ENCODE measurements at places on chromosomes 11 and 22.
A peak's percentile ranks its signal among the peaks of the same experiment; 100 is the strongest.

GRCh38 chr22:24875862-24876506 is 70.0 kb downstream of the SGSM1 start:
- H3K4me1 ChIP-seq: no peaks in the 10 kb centered on the region
- H3K36me3 ChIP-seq: no peaks in the 10 kb centered on the region
- DNase-seq: no peak
- no peaks in the 10 kb centered on the region for H3K27me3 ChIP-seq

DNA sequence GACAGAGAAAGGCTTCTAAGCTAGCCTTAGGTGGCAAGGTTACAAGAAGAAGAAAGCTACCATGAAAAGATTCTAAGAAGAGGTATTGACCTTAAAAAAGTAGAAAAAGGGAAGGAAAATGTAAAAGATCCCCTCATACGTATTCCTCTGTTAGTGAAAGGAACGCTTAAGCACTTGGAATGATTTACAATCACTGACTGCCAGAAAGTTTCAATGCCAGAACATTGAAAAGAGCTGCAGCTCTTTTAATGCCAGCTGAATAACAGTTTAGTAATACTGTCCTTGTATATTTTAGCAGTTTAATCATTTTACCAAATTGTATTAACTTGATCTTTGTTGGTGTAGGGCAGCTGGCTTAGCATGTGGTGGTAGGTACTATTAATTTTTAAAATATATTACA is 650.7 kb downstream of the FAM181B start:
- H3K36me3 ChIP-seq: no peaks in the 10 kb centered on the region
- H3K4me1 ChIP-seq: no peaks in the 10 kb centered on the region
- no peak overlapping the region for H3K27ac ChIP-seq
- no peak for DNase-seq
- H3K4me3 ChIP-seq: no peak overlapping the region
- no peaks in the 10 kb centered on the region for H3K27me3 ChIP-seq

DNA sequence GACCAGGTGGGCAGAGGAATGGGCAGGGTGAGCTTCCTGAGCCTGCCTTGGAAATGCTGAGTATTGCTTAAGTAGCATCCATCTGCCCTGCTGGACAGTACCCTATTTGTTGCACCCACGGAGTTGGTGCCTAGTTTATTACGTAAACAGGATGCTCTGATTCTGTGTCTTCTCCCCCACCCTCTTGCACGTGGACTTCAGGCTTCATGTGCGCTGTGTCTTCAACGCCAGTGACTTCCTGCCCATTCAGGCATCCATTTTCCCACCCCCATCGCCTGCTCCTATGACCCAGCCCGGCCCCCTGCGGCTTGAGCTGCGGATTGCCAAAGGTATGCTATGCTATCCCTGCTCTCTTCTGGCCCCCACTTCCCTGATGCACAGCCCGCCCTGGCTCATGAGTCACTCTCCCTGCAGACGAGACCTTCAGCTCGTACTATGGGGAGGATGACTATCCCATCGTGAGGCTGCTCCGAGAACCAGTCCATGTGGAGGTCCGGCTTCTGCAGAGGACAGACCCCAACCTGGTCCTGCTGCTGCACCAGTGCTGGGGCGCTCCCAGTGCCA is 5.7 kb downstream of the ZP1 start:
- H3K4me3 ChIP-seq: no peak overlapping the region
- H3K36me3 ChIP-seq: no peaks in the 10 kb centered on the region
- H3K27ac ChIP-seq: no peak overlapping the region

DNA sequence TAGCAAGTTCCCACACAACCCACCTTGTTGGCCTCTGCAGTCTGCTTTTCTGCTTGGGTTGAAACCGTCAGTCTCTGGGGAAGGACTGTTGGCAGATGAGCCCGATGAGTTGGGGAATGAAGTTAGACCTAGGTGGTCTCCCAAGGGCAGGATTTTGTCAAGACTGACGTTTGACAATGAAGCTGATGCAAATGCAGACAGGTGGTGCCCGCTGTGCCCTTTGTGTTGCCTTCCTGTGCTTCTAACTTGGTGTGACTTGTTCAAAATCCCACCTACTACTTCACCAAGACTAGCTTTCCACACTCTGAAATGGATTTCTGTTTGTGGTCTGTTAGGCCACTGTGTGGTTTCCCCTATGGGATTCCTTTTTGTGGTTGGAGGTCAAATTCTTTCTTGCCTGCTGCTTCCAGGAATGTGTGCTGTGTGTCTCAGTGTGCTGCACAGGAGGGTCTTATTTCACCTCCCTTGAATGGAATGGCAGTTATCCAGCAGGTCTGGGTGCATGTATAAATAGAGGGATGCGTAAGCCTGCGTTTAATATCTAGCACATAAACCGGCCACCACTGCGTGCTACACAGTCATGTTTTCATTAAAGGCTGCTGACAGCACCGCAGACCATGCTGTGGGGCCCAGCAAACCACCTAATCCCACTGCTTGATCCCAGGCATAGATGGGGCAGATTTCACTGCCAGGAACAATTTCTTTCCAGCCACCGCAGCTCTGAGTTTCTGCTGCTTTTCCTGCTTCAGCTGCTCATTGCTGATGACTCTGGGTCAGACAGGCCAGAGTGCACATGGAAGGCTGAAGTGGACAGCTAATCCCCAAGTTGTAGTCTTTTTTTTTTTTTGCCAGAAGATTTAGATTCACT is 44.8 kb downstream of the ADAMTS8 start:
- no peak overlapping the region for H3K4me3 ChIP-seq
- no peaks in the 10 kb centered on the region for H3K27me3 ChIP-seq
- peaks cover 14% of the 10 kb centered on the region for H3K4me1 ChIP-seq
- H3K27ac ChIP-seq: peak overlapping the region; percentile 52
- no peaks in the 10 kb centered on the region for H3K36me3 ChIP-seq

- H3K4me3 ChIP-seq: no peak overlapping the region
- no peak overlapping the region for H3K27ac ChIP-seq
- H3K4me1 ChIP-seq: peaks cover 28% of the 10 kb centered on the region
- no peaks in the 10 kb centered on the region for H3K36me3 ChIP-seq
Measured at GRCh38 chr11:36360826-36361415, 64.8 kb downstream of the PRR5L start.

- peaks cover 3% of the 10 kb centered on the region for H3K4me1 ChIP-seq
- H3K4me3 ChIP-seq: no peak overlapping the region
- no peak for DNase-seq
- no peak overlapping the region for H3K27ac ChIP-seq
Measured at GRCh38 chr22:22022947-22023534, 40.5 kb upstream of the TOP3B start.

DNA sequence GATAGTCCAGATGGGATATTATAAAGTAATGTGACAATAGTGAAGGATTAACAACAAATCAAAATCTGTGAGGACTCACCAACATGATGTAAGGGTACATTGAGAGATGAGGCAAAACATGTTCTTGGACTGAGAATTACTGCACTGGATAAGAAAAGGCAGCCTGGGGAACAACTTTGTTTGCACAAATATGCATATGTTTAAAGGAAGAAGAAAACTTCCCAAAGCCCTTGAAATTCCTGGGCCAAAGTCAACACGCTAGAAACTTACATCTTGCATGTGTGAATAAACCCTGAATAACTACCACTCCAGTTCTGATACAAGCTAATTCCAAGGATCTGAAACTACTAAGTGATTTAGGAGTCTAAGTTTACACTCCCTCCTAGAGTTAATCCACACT is 1.1 kb downstream of the OR52A5 start:
- no peak overlapping the region for H3K4me3 ChIP-seq
- H3K27me3 ChIP-seq: no peaks in the 10 kb centered on the region
- H3K27ac ChIP-seq: no peak overlapping the region
- no peaks in the 10 kb centered on the region for H3K36me3 ChIP-seq

GRCh38 chr22:44632541-44633396 is 69.2 kb upstream of the PRR5 start:
- H3K4me1 ChIP-seq: no peaks in the 10 kb centered on the region
- H3K27me3 ChIP-seq: no peaks in the 10 kb centered on the region
- no peaks in the 10 kb centered on the region for H3K36me3 ChIP-seq
- no peak for DNase-seq

DNA sequence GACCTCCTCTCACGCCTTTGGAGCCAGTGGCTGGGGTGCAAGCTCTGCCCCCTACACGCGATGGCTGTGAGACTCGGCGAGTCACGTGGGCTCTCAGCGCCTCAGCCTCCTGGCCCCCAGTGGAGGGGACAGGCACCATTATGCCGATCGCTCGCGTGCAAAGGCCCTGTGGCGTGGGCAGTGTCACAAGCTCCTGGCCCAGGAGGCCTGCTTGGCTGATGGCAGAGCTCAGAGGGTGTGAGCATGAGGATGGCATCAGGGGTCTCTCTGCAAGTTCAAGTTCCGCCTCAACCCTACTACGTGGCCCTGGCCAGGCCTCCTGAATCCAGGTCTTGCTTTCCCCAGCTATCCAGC is 90.8 kb upstream of the KCNQ1OT1 start:
- H3K4me3 ChIP-seq: no peak overlapping the region
- DNase-seq: no peak
- no peaks in the 10 kb centered on the region for H3K36me3 ChIP-seq
- H3K4me1 ChIP-seq: peaks cover 8% of the 10 kb centered on the region
- no peak overlapping the region for H3K27ac ChIP-seq

DNA sequence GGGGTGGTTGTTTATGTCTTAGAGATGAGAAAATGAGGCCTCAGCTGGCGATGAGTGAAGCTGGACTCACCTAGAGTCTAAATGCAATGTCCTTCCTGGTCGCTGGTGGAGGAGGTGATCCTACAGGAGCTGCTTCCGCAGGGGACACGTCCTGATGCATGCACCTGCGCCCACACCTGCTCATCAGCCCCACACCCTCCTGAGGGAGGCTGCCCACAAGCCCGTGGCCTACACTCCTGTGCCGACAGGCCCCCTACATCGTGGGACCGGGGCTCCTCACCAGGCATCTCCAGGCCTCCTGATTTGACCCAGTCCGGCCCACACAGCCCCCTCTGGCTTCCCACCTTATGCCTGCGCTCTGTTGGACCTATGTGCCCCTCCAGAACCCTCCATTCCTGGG is 857.2 kb downstream of the TBC1D22A start:
- no peaks in the 10 kb centered on the region for H3K36me3 ChIP-seq
- no peaks in the 10 kb centered on the region for H3K27me3 ChIP-seq
- no peaks in the 10 kb centered on the region for H3K4me1 ChIP-seq
- H3K4me3 ChIP-seq: no peak overlapping the region
- no peak for DNase-seq

DNA sequence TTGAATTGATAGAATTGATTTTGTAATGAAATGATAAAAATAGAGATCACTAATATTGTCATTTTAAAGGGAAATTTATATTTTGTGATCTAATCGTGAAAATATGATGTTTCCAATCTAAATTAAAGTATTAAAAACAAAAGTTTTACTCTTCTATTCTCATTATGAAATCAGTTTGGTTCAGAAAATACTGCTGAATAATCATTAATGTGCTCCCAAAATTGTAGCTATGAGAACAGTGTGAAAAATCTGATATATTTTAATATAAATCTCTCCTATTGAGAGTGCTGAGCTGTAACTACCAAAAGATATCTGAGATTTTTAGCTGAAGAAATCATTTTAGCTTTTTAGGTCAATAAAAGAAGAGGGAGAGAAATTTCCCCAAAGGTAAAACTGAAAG is 287.5 kb upstream of the ANO3 start:
- no peaks in the 10 kb centered on the region for H3K4me1 ChIP-seq
- H3K36me3 ChIP-seq: no peaks in the 10 kb centered on the region
- H3K27me3 ChIP-seq: no peaks in the 10 kb centered on the region
- DNase-seq: no peak
- no peak overlapping the region for H3K27ac ChIP-seq

DNA sequence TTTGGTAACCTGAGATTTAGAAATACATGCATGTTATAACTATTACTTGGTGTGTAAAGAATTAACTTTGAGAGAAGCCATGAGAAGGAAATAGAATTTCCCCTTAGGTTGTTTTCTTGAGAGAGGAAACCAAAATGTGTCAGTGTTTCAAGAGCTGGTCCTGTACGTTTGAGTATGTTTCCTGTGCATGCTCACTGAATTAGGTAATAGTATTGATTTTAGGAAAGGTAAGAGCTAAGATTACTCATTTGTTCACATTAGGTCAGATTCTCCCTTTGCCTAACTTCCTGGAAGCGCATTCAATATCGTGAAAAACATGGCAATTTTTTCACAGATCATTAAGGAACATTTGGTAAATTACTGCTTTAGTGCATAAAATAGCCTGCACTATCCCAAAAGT is 49.3 kb upstream of the RDX start:
- no peaks in the 10 kb centered on the region for H3K27me3 ChIP-seq
- H3K36me3 ChIP-seq: no peaks in the 10 kb centered on the region
- no peak overlapping the region for H3K4me3 ChIP-seq
- H3K4me1 ChIP-seq: peaks cover 23% of the 10 kb centered on the region
- DNase-seq: no peak

DNA sequence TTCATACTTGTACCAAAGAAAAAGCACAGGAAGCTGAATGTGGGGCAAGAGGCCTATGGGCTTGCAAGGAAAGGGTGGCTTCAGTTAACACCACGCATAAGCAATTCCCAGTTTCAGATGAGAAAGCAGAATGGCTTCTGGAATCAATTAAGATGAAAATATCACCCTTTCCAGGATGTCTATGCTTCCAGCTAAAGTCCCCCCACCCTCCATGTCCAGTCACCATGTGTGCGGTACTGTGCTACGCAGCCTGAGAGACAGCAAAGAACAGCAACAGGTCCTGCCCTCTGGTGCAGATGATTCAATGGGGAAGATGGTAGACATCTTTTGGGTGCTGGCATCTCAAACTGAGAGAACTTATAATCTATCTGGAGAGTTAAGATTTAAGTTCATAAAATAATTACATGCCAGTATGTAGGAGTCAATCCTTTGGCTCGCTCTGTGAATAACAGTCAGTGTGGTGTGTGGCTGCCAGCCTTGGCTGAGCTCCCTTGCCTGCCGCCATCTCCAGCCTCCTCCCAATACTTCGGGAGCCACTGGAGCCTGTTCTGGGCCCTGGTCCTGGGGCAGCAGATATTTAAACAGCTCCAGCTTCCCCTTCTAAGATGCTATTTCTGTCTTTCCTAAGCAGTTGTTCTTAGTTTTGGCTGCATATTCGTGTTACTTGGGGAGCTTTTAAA is 44.5 kb downstream of the ME3 start:
- no peaks in the 10 kb centered on the region for H3K27me3 ChIP-seq
- DNase-seq: no peak
- no peak overlapping the region for H3K4me3 ChIP-seq
- no peak overlapping the region for H3K27ac ChIP-seq
- H3K36me3 ChIP-seq: no peaks in the 10 kb centered on the region

GRCh38 chr11:126892756-126893155 is 107.8 kb downstream of the KIRREL3 start:
- H3K27me3 ChIP-seq: no peaks in the 10 kb centered on the region
- no peak overlapping the region for H3K27ac ChIP-seq
- DNase-seq: no peak
- peaks cover 5% of the 10 kb centered on the region for H3K4me1 ChIP-seq
- no peaks in the 10 kb centered on the region for H3K36me3 ChIP-seq
- no peak overlapping the region for H3K4me3 ChIP-seq

- H3K4me3 ChIP-seq: no peak overlapping the region
- no peaks in the 10 kb centered on the region for H3K36me3 ChIP-seq
Measured at GRCh38 chr11:87405356-87405755, 367.6 kb downstream of the TMEM135 start.

All from trophoblast cell (in vitro differentiated cells and primary cell).